ENCODE measurements at places on chromosomes 7 and 10.

DNA sequence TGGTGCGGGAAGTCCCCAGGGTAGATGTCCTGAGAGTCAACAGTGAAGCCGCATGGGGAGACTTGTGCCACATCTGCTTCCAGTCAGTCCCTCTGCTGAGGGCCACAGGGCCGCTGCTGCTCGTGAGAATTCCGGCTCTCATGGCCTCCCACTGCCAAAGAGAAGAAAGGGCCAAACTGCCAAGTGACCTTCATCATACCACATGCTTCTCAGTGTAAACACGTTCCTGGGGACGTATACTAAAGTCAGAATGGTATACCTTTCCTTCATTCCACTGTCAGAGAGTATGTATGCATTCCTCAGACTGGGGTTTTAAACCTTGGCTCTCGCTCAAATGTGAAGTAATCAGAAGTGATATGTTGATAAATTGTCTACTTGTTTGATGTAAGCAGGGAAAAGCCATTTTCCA lies 52.8 kb upstream of the SEC61G start:
- DNase-seq: no peak

DNA sequence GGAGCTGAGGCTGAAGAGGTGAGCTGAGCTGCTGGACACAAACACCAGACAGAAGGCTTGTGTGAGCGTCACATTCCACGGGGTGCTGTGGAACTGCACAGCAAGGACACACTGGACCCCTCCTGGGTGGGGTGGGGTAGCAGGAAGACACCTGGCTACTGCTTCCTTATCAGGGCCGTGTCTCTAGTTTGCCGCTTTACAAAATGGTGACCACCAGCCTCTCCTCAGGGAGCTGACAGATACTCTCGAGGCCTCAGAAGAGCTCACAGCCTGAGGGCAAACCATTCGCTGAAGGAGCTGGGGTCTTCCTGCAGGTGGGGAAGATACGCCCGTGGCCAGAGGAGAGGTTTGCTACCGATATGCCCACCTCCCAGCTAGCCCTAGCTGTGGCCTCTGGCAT lies 461.9 kb downstream of the PLXNA4 start:
- DNase-seq: no peak

GRCh38 chr7:70630440-70630817 lies 501.5 kb upstream of the GALNT17 start:
- no peak for DNase-seq

DNA sequence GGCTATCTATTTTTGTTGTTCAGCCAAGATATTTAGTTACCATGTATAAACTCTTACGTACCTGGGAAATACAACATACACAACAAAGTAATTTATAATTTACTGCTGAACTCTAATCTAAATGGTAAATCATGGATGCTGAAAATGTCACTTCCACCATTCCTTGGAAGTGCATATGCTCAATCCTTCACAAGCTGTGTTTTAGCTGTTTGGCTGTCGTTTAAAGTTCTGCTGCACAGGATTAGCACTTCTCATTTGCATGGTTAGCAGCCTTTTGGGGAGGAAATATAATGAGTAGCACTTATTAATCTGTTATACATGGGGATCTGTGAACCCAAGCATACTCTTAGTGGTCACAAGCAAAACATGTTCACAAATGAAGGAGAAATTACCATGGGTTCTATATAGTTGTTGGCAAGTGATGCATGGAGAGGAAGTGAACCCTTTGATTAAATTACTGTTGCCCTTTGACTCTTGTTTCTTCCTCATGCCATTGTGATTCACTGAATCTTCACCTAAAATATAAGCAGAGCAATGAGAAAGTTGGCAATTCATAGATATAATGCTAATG lies 18.5 kb downstream of the PIK3CG start:
- no peak for DNase-seq

DNA sequence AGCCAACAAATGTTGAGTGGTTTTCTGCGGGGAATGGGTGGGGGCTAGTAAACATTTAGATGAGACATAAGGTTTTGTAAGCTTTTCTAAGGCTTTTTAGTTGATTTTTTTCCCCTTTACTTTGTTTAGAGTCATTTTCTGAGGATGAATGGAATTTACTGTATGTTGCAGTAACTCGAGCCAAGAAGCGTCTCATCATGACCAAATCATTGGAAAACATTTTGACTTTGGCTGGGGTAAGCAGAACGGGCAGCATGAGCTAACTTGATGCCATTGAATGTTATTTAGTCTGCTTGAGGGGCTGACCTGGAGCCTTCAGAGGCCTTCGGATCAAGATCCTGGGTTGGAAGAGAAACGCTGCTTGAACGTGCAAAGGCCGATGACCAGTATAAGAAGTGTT lies 37.3 kb downstream of the FBH1 start:
- no peak for DNase-seq

DNA sequence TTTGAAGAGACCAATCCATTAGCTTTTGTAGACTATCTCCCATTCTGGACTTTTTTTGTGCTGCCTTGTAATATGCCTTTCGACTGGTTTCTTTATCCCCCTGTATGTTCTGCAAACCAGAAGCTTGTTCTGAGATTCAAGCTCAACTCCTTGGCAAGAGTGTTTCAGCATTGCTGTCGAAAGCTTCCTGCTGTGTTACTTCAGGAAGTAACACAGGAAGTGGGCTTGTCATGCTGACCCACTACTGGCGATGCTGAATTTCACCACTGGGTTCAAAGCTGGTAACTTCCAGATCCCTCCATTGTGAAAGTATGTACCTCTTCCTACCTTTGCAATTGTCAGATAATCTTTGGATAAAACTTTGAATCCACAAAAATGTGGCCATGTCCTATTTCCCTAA lies 57.9 kb upstream of the INSYN2A start:
- DNase-seq: no peak

DNA sequence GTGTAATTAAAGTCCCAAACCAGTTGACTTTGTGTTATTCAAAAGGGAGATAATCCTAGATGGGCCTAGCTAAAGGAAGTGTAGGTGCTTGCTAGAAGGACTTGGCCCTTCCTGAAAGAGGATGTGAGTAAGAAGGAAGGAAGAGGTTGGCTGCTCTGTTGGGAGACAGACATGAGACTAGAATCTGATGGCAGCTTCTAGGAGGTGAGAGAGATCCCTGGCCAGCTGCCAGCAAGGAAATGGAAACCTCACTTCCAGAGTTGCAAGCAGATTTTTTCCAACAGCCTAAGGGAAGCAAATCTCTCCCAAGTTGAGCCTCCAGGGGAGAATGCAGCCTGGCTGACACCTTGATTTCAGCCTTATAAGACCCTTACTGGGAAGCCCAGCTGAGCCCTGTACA lies 368.4 kb upstream of the ZMIZ1 start:
- no peak for DNase-seq

DNA sequence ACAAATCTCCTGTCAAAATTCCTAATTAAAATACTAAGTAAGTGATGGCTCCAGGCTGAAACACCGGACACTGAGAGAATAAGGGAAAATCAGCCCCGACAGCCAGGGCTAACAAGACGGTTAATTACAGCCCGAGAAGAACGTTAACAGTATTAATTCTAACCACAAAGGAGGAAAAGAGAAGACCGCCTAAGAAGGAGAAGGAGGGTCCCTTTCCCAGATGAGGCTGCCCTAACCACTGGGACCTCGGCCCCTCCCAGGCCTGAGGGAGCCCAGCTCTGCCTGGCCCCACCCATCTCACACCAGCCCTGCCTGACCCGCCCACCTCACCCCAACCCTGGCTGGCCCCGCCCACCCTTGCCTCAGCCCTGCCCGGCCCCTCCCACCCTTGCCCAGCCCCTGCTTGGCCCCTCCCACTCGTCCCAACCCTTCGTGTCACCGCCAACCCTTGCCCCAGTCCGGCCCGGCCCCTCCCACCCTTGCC lies 51.3 kb downstream of the PWWP2B start:
- peak; percentile 71 for DNase-seq

DNA sequence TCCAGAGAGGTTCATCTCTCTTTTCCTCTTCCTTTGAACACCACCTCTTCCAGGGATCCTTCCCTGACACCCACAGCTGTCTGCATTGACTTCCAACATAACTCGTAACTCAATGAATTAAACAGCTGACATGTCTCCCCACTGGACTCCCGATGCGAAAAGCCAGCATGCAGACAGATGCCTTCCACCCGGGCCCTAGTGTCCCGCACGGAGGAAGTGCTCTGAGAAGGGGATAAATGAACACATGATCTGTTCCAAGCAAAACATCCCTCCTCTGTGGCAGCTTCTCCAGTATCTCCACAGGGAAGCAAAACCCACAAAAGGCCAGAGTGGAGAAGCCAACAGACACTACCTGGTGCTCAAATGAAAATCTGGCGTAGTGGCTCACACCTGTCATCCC lies 28.3 kb downstream of the OGDHL start:
- DNase-seq: no peak

- peak; percentile 26 for DNase-seq
Measured at GRCh38 chr10:70348228-70348850, 34.1 kb downstream of the LRRC20 start.

DNA sequence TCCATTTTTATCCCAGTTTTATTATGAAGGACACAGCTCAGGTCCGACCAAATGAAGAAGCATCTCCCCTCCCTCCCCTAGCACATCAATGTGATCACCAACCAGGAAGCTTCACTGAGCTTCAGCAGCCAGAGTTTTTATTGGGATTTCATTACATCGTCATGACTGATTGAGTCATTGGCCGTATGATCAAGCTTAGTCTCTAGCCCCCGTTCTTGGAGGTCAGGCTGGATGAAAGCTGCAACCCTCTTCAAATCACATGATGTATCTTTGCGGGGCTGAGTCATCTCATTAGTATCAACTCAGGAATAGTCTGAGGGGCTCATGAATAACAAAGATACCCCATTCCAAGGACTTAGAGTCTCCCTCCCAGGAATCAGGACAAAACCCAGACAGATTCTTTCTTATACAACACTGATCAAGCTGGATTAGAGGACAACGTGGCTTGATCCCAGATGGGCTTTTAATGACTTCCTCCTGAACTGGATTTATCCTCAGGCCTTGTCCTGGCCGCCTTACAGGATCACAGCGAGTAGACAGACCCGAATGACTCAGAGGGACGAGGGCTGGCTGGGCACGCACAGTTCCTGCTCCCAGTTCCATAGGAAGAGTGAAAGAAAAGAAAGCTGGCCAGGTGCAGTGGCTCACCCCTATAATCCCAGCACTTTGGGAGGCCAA lies 14.5 kb downstream of the LIMK1 start:
- DNase-seq: no peak

DNA sequence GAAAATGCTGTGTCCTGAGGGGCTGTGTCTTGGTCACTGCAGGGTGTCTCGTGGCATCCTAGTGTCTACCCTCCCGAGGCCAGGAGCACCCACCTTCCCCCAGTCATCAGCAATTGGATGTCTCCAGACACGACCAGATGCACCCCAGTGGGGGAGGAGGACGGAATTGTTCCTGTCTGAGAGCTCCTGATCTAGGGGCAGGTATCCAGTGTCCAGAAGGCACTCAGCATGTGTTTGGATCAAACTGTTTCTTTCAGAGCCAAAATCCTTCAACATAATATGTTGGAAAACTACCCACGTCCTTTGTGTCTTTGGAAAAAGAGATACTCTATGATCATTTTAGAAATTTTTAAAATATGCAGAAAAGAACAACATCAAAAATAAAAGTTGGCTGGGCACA lies 16.9 kb downstream of the PRKRIP1 start:
- DNase-seq: no peak

DNA sequence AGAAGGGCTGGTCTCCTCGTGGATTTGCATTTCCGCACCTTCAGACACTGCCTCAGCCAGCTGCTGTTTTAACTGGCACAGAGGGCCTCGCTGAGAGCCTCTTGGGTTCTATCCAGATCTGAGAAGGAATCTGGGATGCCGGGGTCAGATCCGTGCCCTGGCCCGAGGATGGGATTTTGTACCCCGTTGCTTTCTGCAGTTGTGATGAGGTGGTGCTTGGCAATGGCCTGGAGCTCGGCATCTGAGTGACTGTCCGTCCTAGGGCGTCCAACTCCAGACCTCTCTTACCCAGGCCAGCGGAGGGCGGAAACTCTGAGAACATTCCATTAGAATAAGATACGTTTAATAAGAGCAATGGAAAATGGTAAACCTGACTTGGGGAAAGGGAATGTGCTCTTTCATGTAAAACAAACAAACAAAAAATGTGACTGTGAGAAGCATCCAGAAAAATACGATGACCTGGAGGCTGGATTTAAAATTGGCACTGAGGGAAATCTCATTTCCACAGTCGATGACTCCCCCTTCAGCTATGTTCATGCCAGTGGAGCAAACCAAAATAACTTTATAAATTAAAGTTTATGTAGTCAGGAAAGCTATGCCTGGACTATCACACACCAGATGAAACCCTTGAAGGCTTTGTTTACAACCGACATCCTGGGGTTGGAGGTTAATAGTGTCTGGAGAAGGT lies 39.6 kb downstream of the GRK5 start:
- no peak for DNase-seq

- DNase-seq: no peak
Measured at GRCh38 chr10:67506757-67507091, 189.3 kb downstream of the CTNNA3 start.

DNA sequence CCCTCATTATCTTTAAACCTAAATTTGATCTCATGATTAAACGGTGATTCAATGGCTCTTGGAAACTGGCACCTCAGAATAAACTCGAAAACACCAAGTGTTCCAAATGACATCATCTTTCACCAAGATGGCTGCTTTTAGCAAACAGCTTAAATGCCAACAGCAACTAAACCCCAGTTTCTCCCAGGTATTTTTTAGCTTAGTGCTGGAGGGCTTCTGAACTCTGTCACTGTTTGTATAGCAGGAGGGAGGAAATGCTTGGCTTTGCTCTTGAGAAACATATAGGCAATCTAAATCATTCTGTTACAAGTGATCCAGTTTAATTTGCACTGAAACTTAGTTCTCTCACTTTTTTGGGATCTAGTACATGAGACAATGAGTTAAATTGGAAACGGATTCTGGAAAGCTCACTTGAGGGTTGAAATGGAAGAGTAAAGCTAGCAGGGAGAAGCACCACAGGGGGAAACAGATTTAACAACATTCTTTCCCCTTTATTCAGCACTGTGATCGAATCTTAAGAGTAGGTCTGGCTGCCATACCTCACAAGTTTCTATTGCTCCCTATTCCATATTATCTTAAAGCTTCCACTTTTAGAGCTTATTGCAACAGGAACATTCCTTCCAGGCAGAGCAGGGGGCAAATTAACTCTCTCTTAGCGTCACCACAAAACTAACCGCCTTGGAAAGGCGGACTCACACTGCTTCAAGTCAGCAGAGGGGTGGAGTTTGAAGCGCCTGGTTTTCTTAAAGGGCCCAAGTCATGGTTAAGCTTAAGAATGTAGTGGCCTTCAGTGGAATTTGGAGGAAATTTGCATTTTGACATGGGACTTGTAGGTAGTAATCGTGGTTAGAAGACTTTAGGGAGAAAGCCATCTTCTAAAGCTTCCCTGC lies 1.8 kb upstream of the CCDC6 start:
- peak; percentile 53 for DNase-seq

GRCh38 chr10:92203919-92204623 lies 86.8 kb downstream of the CPEB3 start:
- no peak for DNase-seq

- DNase-seq: no peak
Measured at GRCh38 chr7:22935269-22935668, 78.7 kb downstream of the HYCC1 start.
